ENCODE measurements at places on chromosomes 5 and 9. TPM values are rescaled to one million over a fixed set of nuclear protein-coding genes. Genes with fewer than 3 reads are reported as not detected.
A peak's percentile ranks its signal among the peaks of the same experiment; 100 is the strongest.

Gene CYLC2
- total RNA-seq = not detected

Gene CAPSL
- not detected for total RNA-seq

Gene IL7R
- not detected for total RNA-seq

Gene CPEB4
- total RNA-seq = 6.6 TPM

Gene FOXD4L3
- not detected for total RNA-seq

DNA sequence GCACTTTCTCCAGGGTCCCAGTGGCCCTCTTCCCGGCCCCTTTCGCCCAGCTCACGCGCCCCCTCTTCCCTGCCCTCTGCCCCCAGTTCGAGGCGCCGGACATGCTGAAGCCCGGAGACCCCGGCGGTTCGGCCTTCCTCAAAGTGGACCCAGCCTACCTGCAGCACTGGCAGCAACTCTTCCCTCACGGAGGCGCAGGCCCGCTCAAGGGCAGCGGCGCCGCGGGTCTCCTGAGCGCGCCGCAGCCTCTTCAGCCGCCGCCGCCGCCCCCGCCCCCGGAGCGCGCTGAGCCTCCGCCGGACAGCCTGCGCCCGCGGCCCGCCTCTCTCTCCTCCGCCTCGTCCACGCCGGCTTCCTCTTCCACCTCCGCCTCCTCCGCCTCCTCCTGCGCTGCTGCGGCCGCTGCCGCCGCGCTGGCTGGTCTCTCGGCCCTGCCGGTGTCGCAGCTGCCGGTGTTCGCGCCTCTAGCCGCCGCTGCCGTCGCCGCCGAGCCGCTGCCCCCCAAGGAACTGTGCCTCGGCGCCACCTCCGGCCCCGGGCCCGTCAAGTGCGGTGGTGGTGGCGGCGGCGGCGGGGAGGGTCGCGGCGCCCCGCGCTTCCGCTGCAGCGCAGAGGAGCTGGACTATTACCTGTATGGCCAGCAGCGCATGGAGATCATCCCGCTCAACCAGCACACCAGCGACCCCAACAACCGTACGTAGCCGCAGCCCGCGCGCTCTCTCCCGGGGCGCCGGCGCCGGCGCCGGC is 1.0 kb downstream of the PRDM6 start:
- DNase-seq = no peak

DNA sequence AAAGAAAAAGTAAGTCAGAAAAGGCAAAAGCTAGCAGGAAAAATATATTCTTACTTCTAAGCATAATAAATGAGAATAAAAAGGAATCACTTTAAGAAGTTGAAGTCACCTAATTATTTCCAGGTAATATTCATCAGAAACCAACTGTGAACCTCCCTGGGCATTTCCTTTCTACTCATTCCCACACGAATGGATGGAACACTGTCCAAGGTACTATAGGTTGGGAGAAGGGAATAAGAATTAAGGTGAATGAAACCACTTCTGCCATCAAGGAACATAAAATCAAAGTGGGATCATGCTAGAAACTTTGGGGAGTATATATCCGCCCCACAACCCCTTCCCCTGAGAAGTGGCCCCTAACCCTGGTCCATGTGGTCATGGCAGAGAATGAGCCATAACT is 41.6 kb downstream of the PRELID2 start:
- DNase-seq = no peak

- DNase-seq = no peak
Observed at GRCh38 chr9:80156756-80157472, 585.1 kb downstream of the TLE4 start.

- DNase-seq = no peak
Observed at GRCh38 chr9:124295159-124295794, 37.5 kb downstream of the NEK6 start.

GRCh38 chr5:145811834-145812625 is 23.1 kb downstream of the PRELID2 start:
- peak; percentile 13 for DNase-seq

DNA sequence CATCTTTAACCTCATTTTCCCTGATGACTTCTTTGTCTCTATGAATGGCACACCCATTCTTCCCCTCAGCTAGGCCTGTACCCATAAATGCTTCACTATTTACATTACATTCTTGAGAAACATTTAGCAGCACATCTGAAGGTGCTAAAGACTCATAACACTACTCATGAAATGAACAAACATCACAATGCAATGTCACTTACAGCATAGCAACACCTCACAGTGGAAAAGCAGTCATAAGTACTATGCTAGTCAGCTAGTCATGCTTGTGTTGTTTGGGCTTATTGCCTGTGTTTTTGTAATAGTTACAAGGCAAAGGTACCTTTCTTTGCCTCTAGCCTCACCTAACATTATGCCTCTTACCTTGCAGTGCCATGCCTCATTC is 228.9 kb downstream of the KIAA0825 start:
- DNase-seq = no peak

GRCh38 chr5:147688656-147689356 is 93.7 kb downstream of the JAKMIP2 start:
- peak; percentile 87 for DNase-seq

- no peak for DNase-seq
Observed at GRCh38 chr5:23316060-23316591, 191.3 kb upstream of the PRDM9 start.

- DNase-seq = no peak
Observed at GRCh38 chr5:122439645-122440044, 127.6 kb downstream of the SNCAIP start.

GRCh38 chr5:37806016-37806415 is 33.8 kb downstream of the GDNF start:
- DNase-seq = peak; percentile 79

GRCh38 chr5:72242796-72243475 is 77.1 kb downstream of the MRPS27 start:
- DNase-seq = peak; percentile 90

GRCh38 chr9:79195879-79196278 is 375.9 kb upstream of the TLE4 start:
- DNase-seq = no peak

- DNase-seq = no peak
Observed at GRCh38 chr5:37132646-37133045, 116.5 kb downstream of the CPLANE1 start.

DNA sequence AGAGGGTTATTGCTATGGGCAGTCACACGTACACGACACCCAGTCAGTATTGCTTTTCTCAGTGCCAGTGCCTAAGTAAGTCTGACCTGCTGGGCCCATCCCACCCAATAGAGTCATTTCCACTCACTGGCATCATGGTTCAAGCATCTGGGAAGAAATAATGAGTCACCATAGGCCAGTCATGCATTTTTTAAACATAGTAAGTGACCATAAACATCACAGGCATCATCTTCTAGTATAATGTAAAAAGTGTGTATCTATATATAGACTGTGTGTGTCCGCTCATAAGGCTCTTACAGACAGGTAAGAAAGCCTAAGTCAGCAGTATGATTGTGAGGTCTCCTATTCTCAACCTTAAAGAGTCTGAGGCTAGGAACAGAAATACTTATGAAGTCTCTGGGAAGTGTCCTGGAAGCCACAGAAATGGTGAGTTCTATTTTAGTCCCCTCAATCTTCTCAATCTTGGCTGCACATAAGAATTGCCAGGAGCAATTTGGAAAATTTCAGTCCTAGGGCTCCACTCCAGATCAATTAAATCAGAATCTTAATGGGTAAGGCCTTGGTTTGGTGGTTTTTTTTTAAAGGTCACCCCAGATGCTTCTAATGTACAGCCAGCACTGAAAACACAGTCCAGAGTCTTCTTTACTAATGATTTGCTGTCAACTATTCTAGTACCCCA is 65.2 kb downstream of the ZNF366 start:
- no peak for DNase-seq

DNA sequence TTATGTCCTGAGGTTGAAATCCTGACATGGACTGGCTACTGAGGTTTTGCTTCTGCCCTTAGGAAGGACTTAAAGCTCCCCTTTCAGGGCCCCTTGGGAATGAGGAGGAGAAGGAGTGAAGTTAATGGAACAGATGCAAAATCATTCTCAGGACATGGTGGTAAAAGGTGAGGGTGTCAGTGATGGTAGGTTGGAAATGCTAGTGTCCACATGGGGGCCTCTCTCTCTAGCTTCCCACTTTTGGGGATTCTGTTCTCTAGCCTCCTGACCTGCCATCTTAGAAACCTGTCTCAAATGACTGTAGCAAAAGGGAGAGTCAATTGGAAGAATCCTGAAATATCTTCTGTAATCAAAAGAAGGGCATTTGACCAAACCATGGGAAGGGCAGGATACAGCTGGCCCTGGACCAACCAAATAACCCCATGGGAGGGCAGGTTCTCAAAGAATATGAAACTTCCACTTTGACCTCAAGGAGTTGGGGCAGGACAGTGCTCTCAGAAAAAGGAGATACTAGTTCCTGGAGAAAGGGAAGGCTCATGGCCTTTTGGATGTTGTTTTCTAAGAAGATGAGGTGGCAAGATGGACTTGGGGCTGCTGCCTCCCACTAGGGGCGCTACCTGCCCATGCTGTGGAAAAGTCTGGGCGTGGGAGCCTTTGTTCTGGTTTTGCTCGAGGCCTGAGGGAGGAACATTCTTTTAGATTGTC is 21.2 kb upstream of the MLANA start:
- no peak for DNase-seq

DNA sequence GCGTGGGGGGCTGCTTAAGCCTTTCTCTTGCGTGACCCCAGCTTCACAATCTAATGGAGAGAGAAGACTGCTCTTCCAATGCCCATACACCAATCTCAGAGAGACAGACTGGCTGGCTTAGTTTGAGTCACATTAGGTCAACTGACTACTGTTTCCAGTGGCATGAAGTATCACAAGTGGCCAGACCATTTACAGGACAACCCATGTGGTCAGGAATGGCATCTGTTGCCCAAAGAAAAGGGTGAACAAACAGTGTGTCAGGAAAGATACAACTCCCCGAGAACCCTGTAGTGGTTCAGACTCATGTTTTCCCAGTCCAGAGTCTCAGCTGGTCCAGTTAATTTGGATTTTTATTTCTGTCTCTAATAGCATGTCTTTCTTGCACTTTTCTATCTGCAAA is 177.4 kb upstream of the IL12B start:
- DNase-seq = no peak

- peak; percentile 13 for DNase-seq
Observed at GRCh38 chr9:99905833-99906402, 536 bp upstream of the STX17 start.

GRCh38 chr5:35269006-35269405 is 38.7 kb upstream of the PRLR start:
- no peak for DNase-seq
